ENCODE measurements at places on chromosomes 2 and 18. TPM values are rescaled to one million over a fixed set of nuclear protein-coding genes. Genes with fewer than 3 reads are reported as not detected.

CHRND gene
- total RNA-seq, result not detected

GRCh38 chr18:36420826-36421225 lies 123.3 kb downstream of the FHOD3 start:
- H3K27me3 ChIP-seq, result peaks cover 46% of the 10 kb centered on the region
- no peaks in the 10 kb centered on the region for H3K36me3 ChIP-seq
- no peak overlapping the region for H3K4me3 ChIP-seq
- H3K4me1 ChIP-seq, result no peaks in the 10 kb centered on the region
- DNase-seq, result no peak
- H3K27ac ChIP-seq, result no peak overlapping the region

GRCh38 chr2:7639476-7639875 lies 722.3 kb downstream of the RNF144A start:
- no peak overlapping the region for H3K27ac ChIP-seq
- no peak for DNase-seq
- no peaks in the 10 kb centered on the region for H3K4me1 ChIP-seq
- H3K4me3 ChIP-seq, result no peak overlapping the region

CD207 gene
- not detected for total RNA-seq

DSC1 gene
- total RNA-seq, result 0.16 TPM

- H3K4me3 ChIP-seq, result no peak overlapping the region
- peaks cover 3% of the 10 kb centered on the region for H3K4me1 ChIP-seq
- H3K27ac ChIP-seq, result no peak overlapping the region
- DNase-seq, result no peak
Measured at GRCh38 chr18:35511833-35512232, 14.1 kb upstream of the INO80C start.

- H3K27ac ChIP-seq, result peak overlapping the region; percentile 60
- no peak for DNase-seq
- H3K4me1 ChIP-seq, result peaks cover 30% of the 10 kb centered on the region
- H3K4me3 ChIP-seq, result peak overlapping the region; percentile 21
Measured at GRCh38 chr2:144233317-144233716, 286.6 kb downstream of the ZEB2 start.

DNA sequence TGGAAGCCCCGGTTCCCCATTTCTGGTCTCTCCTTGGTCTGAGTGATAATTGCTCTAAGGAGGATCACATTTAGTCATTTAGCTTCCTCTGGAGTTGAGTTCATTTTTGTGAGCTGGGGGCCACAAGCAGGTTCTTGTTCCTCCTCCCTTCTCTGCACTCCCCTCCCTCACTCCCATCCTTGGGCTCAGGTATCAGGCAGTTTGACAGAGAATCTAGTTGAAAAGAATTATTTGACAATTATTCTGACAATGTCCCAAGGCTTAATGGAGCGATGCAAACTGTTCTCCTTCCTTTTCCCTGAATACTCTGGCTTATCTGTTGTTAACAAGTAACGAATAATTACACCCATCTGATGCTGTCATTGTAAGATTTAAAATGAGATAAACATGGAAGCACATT lies 61.5 kb downstream of the SERPINB8 start:
- no peak overlapping the region for H3K4me3 ChIP-seq
- H3K27ac ChIP-seq, result no peak overlapping the region
- H3K36me3 ChIP-seq, result no peaks in the 10 kb centered on the region
- peaks cover 41% of the 10 kb centered on the region for H3K27me3 ChIP-seq

DNA sequence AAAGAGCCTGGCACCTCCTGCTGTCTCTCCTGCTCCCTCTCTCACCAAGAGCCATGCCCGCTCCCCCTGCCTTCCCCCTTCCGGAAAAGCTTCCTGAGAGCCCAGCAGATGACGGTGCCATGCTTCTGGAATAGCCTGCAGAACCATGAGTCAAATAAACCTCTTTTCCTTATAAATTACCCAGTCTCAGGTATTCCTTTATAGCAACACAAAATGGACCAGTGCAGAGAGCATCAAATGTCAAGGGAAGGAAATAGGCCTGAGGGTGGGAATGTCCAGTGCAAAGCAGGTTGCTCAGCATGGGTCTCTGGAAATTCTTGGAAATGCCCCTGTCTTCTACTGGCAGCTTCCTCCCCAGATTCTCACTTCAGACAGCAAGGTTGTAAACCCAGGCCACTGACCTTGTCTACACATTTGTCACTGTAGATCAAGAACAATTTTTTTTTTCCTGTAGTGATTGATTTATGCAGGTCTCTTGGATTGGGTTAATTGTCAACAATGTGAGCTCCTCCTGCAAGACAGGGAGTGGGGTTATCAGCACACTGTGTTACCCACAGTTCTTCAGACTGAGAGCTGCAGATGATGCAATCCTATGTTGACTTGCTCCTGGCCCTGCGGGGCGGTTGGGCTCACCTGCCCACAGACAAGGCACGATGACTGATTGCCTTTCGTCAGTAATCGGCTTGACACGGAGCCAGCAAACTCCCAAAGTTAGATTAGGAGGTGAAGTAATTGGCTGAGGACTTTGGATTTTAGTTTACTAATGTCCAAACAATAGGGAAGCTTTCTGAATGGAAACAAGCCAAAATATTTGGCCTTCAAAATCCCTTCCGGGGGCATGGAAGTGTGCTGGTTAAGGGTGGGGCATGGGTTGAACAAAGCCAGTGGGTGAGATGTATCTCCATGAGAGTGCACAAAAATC lies 5.4 kb upstream of the BOD1L2 start:
- no peak overlapping the region for H3K27ac ChIP-seq
- no peak for DNase-seq
- H3K36me3 ChIP-seq, result no peaks in the 10 kb centered on the region
- H3K4me1 ChIP-seq, result no peaks in the 10 kb centered on the region

DNER gene
- not detected for total RNA-seq
